ENCODE measurements at places on chromosomes 1 and 21. TPM values are rescaled to one million over a fixed set of nuclear protein-coding genes. Genes with fewer than 3 reads are reported as not detected.

TSSK3 gene
- total RNA-seq, result 2.3 TPM

FNDC5 gene
- 18.8 TPM for total RNA-seq

CTBS gene
- total RNA-seq, result 28.3 TPM

CA14 gene
- not detected for total RNA-seq

PDC gene
- not detected for total RNA-seq

OR2AK2 gene
- total RNA-seq, result not detected

S100B gene
- 4.7 TPM for total RNA-seq

AXDND1 gene
- total RNA-seq, result not detected

HAO2 gene
- total RNA-seq, result not detected

C1orf122 gene
- total RNA-seq, result 96.0 TPM

DYNLT5 gene
- 2.7 TPM for total RNA-seq

UTP11 gene
- total RNA-seq, result 76.9 TPM

MEX3A gene
- 0.42 TPM for total RNA-seq

KRTAP11-1 gene
- not detected for total RNA-seq

CD160 gene
- total RNA-seq, result 0.28 TPM

RIMS3 gene
- total RNA-seq, result 18.1 TPM

RPE65 gene
- not detected for total RNA-seq

ZBTB8B gene
- not detected for total RNA-seq

TRNP1 gene
- 26.4 TPM for total RNA-seq

PEX11B gene
- total RNA-seq, result 21.7 TPM

SLC25A33 gene
- total RNA-seq, result 4.1 TPM

GBP6 gene
- 0.27 TPM for total RNA-seq

DRAXIN gene
- 0.35 TPM for total RNA-seq

LENEP gene
- not detected for total RNA-seq

JAM2 gene
- 10.2 TPM for total RNA-seq

PCBP3 gene
- total RNA-seq, result 28.4 TPM

HPDL gene
- total RNA-seq, result not detected

CHIA gene
- total RNA-seq, result not detected

S100A7A gene
- total RNA-seq, result not detected

KPNA6 gene
- 30.6 TPM for total RNA-seq

TEX38 gene
- total RNA-seq, result not detected

TMEM125 gene
- total RNA-seq, result not detected

ZSWIM5 gene
- total RNA-seq, result 3.5 TPM

WNT9A gene
- total RNA-seq, result 1.2 TPM

CRP gene
- total RNA-seq, result not detected

SH2D2A gene
- 1.1 TPM for total RNA-seq

CHRM3 gene
- total RNA-seq, result 2.5 TPM

FMOD gene
- 438 TPM for total RNA-seq

RABIF gene
- 6.0 TPM for total RNA-seq

AMY1C gene
- not detected for total RNA-seq

AMY2A gene
- total RNA-seq, result 4.7 TPM

UBL4B gene
- total RNA-seq, result not detected

EFNA1 gene
- 4.6 TPM for total RNA-seq

KRTAP20-3 gene
- not detected for total RNA-seq

CD34 gene
- total RNA-seq, result 77.3 TPM

PLA2G4A gene
- 5.2 TPM for total RNA-seq

PIGK gene
- total RNA-seq, result 14.9 TPM

LCE3D gene
- total RNA-seq, result not detected

NKAIN1 gene
- total RNA-seq, result not detected

S1PR1 gene
- 42.5 TPM for total RNA-seq

GBP1 gene
- 68.9 TPM for total RNA-seq

TMEM51 gene
- total RNA-seq, result 5.9 TPM

CTSS gene
- 64.7 TPM for total RNA-seq

NBPF6 gene
- total RNA-seq, result not detected

FCAMR gene
- not detected for total RNA-seq

CAMK1G gene
- not detected for total RNA-seq

MIXL1 gene
- total RNA-seq, result not detected

Measured in thoracic aorta (tissue), 2 donors.